Activated CD8-positive, alpha-beta memory T cell treated with anti-CD3 and anti-CD28 coated beads, Interleukin-2, amount 50 U/mL, for 4 hours (primary cell): ENCODE measurements at places on chromosomes 1 and 21.

- DNase-seq: no peak
Measured at GRCh38 chr1:68045511-68046180, 4.8 kb downstream of the DIRAS3 start.

- no peak for DNase-seq
Measured at GRCh38 chr1:147738739-147739476, 21.5 kb downstream of the GJA5 start.

GRCh38 chr1:226864311-226864710 is 6.1 kb upstream of the PSEN2 start:
- no peak for DNase-seq

GRCh38 chr1:70048336-70049094 is 156.9 kb downstream of the LRRC40 start:
- no peak for DNase-seq

DNA sequence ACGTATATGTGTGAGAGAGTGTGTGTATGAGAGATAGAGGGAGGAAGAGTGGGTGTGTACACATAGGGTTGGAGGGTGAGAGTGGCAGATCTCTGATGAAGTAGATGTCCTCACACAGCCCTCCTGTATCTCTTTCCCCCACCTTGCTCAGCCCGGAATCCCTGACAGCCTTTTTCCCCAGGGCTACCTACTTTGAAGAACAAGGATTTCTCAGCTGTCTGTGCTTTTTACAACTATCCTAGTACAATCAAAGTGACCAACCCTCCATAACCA is 29.1 kb upstream of the CADM3 start:
- no peak for DNase-seq

DNA sequence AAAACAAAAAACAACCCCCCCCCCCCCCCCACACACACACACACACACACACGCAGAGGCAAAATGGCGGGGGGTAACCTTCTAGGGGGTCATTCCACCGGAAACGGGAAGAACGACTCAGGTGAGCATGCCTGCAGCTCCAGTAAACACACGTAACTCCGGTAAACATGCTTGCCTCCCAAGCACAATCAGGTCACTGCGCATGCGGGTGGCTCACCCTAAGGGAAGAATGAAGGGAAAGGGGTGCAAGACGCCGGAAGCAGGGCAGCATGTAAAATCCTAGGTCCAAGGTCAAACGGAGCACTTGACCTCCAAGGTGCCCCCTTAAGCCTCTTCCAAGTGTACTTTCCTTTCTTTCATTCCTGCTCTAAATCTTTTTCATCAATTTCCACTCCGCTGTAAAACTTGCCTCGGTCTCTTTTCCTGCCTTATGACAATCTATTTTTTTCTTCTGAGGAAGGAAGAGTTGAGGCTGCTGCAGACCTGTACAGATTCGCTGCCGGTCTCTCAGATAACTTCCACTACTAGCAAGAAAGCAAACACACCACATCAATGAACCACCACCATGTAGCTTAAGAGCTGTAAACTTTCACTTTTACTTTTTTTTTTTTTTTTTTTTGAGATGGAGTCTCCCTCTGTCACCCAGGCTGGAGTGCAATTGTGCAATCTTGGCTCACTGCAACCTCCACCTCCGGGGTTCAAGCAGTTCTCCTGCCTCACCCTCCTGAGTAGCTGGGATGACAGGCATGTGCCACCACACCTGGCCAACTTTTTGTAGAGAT is 21.0 kb upstream of the CBR3 start:
- DNase-seq: no peak

GRCh38 chr1:84749427-84749826 is 59.2 kb upstream of the SSX2IP start:
- DNase-seq: no peak
